Lower lobe of right lung (tissue), 2 donors: ENCODE measurements at places on chromosomes 11 and 22. TPM values are rescaled to one million over a fixed set of nuclear protein-coding genes. Genes with fewer than 3 reads are reported as not detected.

The DERL3 gene
- total RNA-seq: 5.8 TPM

The ST14 gene
- 61.1 TPM for total RNA-seq

The SEZ6L gene
- total RNA-seq: 0.24 TPM

The GLB1L2 gene
- 5.1 TPM for total RNA-seq

- no peak overlapping the region for H3K27ac ChIP-seq
- DNase-seq: no peak
- H3K4me1 ChIP-seq: no peaks in the 10 kb centered on the region
- H3K36me3 ChIP-seq: no peaks in the 10 kb centered on the region
Observed at GRCh38 chr11:127056338-127056971, 55.9 kb upstream of the KIRREL3 start.

DNA sequence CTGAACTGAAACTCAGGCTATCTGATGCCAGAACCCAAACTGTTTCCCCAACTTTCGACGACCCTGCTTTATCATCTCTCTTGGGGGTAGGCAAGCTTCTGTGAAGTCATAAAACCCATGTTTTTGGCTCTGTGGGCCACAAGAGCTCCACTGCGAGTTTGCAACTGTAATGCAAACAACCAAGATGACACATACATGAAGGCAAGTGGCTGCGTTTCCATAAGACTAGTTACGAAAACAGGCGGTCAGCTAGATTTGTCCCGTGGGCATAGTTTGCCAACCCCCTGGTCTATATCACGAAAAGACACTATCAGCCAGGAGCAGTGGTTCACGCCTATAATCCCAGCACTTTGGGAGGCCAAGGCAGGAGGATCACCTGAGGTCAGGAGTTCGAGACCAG lies 37.5 kb downstream of the TPST2 start:
- H3K4me3 ChIP-seq: no peak overlapping the region
- no peak for DNase-seq
- no peaks in the 10 kb centered on the region for H3K27me3 ChIP-seq
- peaks cover 2% of the 10 kb centered on the region for H3K36me3 ChIP-seq
- H3K27ac ChIP-seq: no peak overlapping the region

DNA sequence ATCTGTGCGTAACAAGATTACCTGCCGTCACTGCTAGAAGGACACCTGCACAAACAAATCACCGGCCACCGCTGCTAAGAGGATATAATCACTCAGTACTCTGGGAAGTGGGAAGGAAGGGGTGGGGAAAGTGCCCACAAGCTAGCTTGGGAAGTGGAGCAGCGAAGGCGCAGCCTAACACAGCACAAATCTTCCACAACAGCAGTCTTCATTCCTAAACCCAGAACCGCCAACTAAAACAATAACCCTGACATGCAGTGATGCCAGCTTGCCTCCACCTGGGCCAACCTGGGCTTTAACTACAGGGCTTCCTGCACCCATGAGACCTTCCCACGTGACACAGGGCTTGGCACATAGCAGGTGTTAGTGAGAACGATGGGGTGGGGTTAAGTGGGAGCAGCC lies 5.1 kb downstream of the DGCR2 start:
- H3K4me1 ChIP-seq: peaks cover 67% of the 10 kb centered on the region
- peaks cover 10% of the 10 kb centered on the region for H3K36me3 ChIP-seq
- no peaks in the 10 kb centered on the region for H3K27me3 ChIP-seq
- no peak overlapping the region for H3K27ac ChIP-seq
- H3K4me3 ChIP-seq: no peak overlapping the region

DNA sequence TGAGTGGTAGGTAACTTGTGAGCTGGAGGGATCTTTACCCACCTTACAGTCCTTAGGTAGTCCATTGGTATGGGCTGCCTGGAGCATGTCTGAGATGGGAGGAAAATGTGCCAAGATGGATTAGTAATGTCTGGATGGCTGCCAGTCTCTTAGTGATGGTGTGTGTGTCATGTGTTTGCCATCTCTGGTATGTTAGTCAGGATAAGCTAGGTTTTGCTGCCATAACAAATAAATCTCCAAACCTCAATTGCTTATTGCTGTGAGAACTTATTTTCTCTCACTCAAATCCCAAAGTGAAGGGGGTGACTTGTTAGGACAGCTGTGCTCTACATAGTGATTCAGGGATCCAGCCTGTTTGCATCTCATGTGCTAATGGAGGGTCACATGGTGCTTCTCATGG lies 40.9 kb upstream of the MYEOV start:
- no peak overlapping the region for H3K4me3 ChIP-seq
- DNase-seq: no peak
- H3K4me1 ChIP-seq: peaks cover 6% of the 10 kb centered on the region
- no peaks in the 10 kb centered on the region for H3K36me3 ChIP-seq
- peaks cover 3% of the 10 kb centered on the region for H3K27me3 ChIP-seq
- H3K27ac ChIP-seq: no peak overlapping the region

DNA sequence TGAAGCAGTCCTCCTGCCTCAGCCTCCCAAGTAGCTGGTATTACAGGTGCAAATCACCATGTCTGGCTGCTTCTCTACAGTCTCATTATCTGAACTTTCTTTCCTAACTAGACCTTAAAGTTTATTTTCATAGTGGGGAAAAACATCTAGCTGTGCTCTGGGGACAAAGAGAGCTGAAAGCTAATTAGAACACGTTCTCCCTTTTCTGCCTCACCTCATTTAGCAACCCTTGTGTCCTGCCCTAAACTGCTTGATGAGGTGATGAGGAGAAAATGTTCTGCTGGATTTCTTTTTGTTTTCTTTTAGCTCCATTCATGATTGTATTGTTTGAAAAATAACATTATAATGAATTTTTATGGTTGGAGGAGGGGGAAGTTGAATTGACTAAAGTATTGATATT lies 84.7 kb downstream of the YAP1 start:
- H3K36me3 ChIP-seq: no peaks in the 10 kb centered on the region
- no peak overlapping the region for H3K4me3 ChIP-seq
- H3K27me3 ChIP-seq: no peaks in the 10 kb centered on the region
- no peak overlapping the region for H3K27ac ChIP-seq

GRCh38 chr11:116312570-116313391 lies 460.0 kb downstream of the BUD13 start:
- H3K36me3 ChIP-seq: no peaks in the 10 kb centered on the region
- H3K27me3 ChIP-seq: no peaks in the 10 kb centered on the region
- H3K27ac ChIP-seq: peak overlapping the region; percentile 33
- peaks cover 24% of the 10 kb centered on the region for H3K4me1 ChIP-seq

DNA sequence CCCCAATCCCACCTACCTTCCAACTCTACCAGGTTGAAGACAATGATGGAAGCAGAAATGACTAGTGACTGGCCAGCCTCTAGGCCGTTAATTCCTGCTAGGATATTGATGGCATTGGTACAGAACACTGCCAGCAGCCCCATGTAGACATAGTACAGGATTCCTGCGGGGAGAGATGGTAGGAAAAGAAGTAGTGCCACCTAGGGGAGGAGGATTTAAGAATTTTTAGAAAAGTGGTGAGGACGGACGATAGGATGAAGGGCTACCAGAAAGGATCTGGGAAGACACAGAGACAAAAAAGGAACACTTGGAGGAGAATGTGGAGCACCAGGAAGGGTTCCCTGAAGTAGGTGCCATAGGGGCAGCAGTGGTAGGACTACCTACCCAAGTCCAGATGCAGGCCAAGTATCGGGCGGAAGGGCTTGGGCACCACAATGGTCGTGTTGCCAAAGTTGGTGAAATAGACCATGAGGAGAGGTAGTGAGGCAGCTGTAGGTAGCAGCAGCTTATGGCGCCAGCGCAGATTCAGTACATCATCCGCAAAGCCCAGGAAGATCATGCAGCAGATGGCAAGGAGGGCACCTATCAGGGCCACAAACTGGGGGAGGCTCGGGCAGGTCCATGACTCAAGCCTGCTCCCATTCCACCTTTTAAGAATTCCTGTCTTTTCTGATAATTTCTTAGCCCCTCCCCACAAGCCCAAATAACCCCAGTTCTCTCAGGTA lies 1.2 kb downstream of the DPAGT1 start:
- peaks cover 34% of the 10 kb centered on the region for H3K4me1 ChIP-seq
- no peaks in the 10 kb centered on the region for H3K27me3 ChIP-seq
- H3K27ac ChIP-seq: no peak overlapping the region
- H3K36me3 ChIP-seq: peaks cover 25% of the 10 kb centered on the region
- no peak for DNase-seq
- peak overlapping the region; percentile 95 for H3K4me3 ChIP-seq

DNA sequence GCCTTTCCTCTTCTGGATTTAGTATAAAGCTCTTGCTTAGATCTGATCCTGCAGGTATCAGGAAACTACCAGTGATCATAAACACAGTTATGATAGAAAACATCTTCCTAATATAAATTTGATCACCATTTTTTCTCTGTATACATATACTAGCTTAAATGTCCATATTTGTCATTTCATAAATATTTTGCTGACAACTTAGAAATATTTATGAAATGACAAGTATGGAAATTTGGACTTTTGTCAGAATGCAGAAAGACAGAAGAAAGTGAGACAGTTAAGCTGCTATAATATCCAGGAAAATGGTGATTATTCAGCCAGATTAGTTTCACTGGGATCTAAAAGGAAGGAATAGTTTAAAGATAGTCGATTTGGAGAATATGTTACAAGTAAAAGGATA lies 22.8 kb upstream of the TRIM21 start:
- H3K27ac ChIP-seq: no peak overlapping the region
- no peak for DNase-seq

- peaks cover 33% of the 10 kb centered on the region for H3K4me1 ChIP-seq
- DNase-seq: no peak
- H3K4me3 ChIP-seq: no peak overlapping the region
Observed at GRCh38 chr22:29040385-29041275, 21.0 kb downstream of the C22orf31 start.

DNA sequence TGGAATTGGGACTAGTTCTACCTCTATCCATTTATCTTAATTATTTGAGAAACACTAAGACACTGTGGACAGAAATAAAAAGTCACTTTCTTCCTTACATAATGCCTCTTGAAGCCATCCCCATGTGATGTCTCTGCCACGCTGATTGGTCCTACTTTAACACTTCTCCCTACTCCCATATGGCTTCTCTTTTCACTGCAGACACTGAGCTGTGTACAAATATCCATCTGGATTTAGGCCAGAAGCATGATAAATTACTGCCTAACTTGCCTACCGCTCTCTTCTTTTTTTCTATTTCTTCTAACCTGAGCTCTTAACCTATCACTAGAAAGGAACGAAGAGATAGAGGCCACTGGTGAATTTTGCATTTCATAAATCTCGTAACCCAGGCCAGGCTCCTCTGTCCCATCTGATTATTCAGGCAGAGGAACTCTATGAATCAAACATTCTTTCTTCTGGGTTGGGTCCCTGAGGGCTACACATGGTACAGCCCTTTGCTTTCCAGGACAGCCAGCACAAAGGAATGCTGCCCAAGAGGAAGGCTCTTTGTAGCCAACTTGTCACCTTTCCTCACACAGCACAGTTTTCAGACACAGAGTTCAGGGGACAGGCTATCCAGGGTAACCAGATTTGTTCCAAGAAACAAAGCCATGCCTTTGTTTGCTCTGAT lies 878.5 kb upstream of the LRRC4C start:
- H3K4me3 ChIP-seq: no peak overlapping the region
- H3K27me3 ChIP-seq: no peaks in the 10 kb centered on the region
- no peak overlapping the region for H3K27ac ChIP-seq
- no peaks in the 10 kb centered on the region for H3K36me3 ChIP-seq

- no peak overlapping the region for H3K4me3 ChIP-seq
- DNase-seq: no peak
- H3K36me3 ChIP-seq: no peaks in the 10 kb centered on the region
- H3K27ac ChIP-seq: no peak overlapping the region
- H3K27me3 ChIP-seq: no peaks in the 10 kb centered on the region
Observed at GRCh38 chr22:23237201-23237798, 57.0 kb downstream of the BCR start.

GRCh38 chr22:21589396-21589795 lies 21.9 kb downstream of the UBE2L3 start:
- no peak for DNase-seq
- peaks cover 21% of the 10 kb centered on the region for H3K36me3 ChIP-seq
- peaks cover 52% of the 10 kb centered on the region for H3K4me1 ChIP-seq

GRCh38 chr11:833114-833791 lies 501 bp downstream of the CD151 start:
- H3K36me3 ChIP-seq: peaks cover 25% of the 10 kb centered on the region
- peak; percentile 73 for DNase-seq
- H3K27ac ChIP-seq: peak overlapping the region; percentile 91
- H3K27me3 ChIP-seq: no peaks in the 10 kb centered on the region
- peak overlapping the region; percentile 85 for H3K4me3 ChIP-seq

DNA sequence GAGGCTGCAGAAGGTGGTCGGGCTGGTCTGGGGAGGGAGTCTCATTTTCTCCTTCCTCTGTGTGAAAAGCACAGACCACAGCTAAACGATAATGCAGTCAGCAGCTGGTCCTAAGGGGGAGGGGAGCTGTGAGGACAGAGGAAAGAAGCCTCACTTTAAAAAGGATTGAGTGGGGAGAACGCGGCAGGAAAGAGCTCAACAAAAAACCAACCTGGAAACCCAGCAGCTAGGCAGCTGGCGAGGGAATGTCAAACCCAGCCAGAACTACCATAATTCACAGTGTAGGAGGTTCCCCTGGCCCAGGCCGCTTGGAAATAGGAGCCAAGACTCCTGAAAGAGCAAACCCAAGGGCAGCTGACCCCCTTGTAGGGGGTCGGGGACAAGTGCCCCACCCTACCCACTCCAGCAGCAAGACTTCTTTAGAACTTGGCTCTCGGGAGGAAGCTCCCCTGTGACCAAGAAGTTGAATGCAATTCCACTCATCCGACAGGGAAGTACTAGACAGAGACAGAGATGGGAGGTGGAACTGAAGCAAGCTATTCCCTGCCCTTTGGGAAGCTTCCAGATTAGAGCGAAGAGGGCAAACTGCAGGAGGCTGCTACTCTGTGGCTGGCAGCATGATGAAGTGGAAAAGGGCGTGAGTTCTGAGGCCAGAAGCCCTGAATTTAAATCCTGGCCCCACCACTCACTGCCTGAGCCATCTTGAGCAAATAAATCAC lies 16.5 kb upstream of the DGKZ start:
- H3K4me1 ChIP-seq: peaks cover 34% of the 10 kb centered on the region
- H3K27me3 ChIP-seq: peaks cover 41% of the 10 kb centered on the region
- H3K4me3 ChIP-seq: no peak overlapping the region

GRCh38 chr11:123306531-123306930 lies 111.5 kb upstream of the CLMP start:
- peaks cover 15% of the 10 kb centered on the region for H3K27me3 ChIP-seq
- no peaks in the 10 kb centered on the region for H3K36me3 ChIP-seq
- H3K4me3 ChIP-seq: no peak overlapping the region
- no peak overlapping the region for H3K27ac ChIP-seq

DNA sequence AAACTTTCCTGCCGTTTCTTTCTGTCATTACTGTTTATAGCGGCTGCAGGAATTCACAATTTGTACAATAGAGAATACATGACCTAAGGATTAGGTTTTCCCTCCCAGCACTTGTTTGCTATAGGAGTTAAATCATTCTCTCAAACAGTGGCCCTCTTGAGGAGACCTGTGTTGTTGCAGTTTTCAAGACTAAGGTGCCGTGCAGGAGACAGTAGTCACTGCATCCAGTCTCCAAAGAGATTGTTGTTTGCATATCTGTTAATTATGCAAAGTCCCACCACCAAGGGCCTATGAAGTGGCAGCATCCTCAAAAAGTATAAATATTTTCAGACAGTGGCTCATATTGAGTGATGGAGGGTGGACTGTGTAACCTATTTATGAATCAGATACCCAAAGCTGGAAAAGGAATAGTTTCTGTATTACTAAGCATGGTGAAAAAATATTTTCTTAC lies 2.3 kb downstream of the PRSS23 start:
- peaks cover 46% of the 10 kb centered on the region for H3K4me1 ChIP-seq
- no peak for DNase-seq
- H3K27ac ChIP-seq: no peak overlapping the region
- H3K27me3 ChIP-seq: peaks cover 5% of the 10 kb centered on the region
- H3K4me3 ChIP-seq: peak overlapping the region; percentile 61
